Fibroblast of skin of abdomen (primary cell): ENCODE measurements at places on chromosomes 6 and 20.

- peak; percentile 100 for DNase-seq
These were observed 8.0 kb upstream of the IER3 start for GRCh38 chr6:30752157-30752927.

DNA sequence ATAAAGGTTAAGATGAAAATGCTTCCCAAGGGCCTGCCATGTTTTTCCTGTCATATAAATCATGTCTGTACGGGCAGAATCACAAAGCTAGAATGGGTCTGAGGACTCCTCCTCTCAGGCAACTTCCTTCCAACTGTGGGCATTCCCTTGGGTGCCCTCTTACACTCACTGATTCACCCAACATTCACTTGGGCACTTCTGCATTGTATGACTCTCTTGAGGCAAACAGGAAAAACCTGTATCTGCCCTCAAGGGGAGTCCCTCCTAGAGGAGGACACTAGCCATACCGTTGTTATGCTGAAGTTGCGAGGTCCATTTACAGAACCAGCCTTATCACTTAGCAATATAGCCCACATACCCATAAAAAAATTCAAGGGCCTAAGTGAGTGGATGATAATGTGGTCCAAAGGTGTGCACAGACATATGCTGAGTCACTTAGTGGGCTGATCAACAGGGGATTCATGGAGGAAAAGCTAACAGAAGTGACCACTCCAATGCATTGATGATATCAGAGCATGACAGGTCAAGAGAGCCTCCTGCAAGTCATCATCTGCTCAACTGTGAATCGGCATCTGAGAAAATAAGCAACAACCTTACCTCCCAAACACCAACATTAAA, 131.1 kb downstream of the ATXN1 start:
- DNase-seq = no peak

DNA sequence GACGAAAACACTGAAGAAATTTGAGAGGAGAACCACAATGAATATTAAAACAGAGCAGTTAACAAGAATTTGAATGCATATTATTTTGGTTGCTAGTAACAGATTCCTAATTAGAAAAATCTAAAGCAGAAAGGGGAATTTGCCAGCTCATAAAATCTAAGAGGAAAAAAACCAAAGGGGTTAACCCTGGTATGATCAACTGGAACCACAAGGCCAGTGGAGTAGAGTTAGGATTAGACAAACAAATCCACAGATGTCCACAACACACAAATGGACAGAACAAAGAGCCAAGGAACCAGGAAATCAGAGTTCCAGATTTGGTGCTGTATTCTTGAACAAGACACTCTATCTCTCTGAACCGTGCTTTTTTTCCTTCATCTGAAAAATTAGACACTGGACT, 195.0 kb downstream of the TASP1 start:
- DNase-seq = no peak

- peak; percentile 54 for DNase-seq
These were observed 8.4 kb upstream of the RNF182 start for GRCh38 chr6:13916230-13916944.

- no peak for DNase-seq
These were observed 178.8 kb upstream of the AFDN start for GRCh38 chr6:167647737-167648470.

DNA sequence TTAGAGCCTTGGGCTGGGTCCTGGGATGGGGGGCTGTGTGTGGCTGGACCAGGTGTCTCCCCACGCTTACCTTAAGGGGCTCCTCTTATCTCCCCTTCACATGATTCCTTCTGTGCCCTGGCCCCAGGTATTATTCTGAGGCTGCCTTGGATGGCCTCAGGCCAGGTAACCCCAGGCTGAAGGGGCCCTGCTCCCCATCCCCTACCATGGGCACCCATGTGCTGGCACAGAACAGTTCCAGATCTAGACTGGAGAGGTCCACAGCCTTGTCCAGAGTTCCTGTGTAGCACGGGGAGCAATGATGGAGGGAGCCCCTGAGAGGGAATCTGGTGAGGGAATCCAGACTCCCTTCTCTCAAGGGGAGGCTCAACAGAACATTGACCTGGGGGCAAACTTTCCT, 32.1 kb downstream of the MOCS1 start:
- DNase-seq = no peak

DNA sequence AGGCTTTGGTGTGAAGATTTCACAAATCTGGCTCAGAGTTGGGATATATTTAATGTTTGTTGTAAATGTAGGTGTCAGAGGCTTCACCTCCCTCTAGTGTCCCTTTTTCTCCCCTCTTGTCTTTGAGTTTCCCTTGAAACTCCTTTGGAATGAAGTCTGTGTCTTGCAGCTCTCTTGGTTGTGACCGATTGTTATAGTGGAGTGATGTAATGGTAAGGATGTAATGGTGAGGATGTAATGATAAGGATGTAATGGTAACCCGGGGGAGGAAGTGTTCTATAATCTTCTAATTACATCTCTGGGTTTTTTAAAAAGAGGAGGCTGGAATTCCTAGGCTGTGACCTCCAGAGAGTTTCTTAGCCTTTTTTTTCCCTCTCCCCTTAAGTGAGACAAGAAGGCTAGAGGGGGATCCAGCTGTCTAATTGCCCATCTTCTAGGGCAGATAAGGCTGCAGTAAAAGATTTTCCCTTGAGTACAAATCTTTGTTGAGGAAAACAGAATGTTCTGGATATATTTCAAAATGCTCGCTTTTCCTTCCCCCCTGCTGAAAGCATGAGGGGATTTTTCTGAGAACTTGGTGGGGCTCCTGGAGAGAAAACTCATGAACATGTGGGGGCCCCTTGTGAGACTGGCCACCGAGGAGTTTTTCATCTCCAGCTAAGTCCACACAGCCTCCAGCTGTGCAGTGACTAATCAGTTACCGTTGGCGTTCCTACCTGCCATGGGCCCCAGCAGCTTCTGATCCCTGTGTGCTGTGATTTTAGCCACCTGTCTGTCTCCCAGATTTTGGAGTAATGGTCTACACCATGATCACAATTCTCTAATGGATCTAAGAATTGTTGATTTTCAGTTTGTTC, 156.7 kb upstream of the PMEPA1 start:
- no peak for DNase-seq

DNA sequence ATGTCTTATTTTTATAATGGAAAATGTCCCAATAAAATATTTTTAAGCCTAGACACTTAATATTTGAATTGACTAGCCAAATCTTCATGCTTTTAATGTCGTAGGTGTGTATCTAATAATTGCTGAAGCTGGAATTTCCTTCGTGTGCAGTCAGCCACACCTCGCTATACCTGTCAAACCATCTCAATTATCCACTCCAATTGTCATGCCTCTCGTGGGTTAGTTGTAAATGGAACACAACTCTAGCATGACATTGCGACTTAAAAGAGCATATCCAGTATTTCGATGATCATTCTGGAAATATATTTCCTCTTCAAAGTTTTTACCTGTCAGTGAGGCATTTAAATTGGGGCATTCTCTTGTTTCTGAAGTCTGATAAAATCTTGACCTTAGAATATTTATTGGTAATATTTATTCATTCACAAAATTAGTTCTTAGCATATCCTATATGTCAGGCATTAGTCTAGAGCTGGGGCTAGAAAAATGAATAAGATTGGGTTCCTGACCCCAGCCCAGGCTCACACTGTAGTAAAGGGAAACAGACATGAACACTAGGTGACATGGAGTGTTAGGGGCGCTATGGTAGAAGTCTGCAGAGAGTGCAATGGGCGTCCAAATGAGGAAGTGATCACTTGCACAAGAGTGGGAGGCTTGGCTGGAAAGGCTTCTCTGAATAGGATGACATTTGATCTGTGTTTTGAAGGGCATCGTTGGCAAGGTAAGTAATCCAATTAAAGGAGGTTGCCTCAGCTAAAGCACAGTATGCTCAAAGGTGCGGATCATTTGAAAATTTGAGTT, 11.0 kb upstream of the CFAP206 start:
- no peak for DNase-seq

- no peak for DNase-seq
These were observed 222.8 kb downstream of the ALDH8A1 start for GRCh38 chr6:134727081-134727480.

- DNase-seq = peak; percentile 55
These were observed 20.6 kb downstream of the ENPP3 start for GRCh38 chr6:131657630-131658111.

GRCh38 chr6:37283268-37283667, 25.3 kb upstream of the TMEM217 start:
- DNase-seq = no peak

DNA sequence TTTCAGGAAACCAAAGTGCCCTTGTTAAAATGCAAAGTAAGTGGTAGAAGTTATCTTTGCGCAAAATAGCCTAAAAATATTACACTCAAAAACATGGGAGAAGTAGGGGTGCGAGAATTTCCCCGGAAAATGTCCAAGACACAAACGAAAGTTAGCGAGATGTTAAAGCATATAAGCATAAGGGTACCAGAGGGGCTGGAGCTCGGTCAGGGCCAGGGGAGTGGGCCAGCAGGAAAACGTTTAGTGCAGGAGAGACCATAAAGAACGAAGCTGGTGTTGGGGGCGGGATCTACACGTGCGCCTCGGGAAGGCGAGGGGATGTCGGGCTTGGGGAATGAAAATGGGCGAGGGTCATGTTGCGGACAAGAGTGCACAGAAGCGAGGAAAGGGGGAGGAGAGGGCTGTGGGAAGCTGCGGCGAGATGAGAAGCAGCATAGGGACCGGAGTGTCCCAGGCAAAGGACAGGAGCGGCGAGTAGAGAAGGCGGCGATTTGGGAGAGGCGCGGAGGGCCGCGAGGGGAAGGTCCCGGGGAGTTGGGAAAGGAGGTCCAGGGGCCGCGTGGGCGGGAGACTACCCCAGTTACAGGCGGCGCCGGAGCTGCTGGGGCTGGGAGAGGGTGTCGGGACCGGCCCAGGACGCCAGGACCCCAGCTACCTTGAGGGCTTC, 600 bp downstream of the XPO5 start:
- DNase-seq = no peak

DNA sequence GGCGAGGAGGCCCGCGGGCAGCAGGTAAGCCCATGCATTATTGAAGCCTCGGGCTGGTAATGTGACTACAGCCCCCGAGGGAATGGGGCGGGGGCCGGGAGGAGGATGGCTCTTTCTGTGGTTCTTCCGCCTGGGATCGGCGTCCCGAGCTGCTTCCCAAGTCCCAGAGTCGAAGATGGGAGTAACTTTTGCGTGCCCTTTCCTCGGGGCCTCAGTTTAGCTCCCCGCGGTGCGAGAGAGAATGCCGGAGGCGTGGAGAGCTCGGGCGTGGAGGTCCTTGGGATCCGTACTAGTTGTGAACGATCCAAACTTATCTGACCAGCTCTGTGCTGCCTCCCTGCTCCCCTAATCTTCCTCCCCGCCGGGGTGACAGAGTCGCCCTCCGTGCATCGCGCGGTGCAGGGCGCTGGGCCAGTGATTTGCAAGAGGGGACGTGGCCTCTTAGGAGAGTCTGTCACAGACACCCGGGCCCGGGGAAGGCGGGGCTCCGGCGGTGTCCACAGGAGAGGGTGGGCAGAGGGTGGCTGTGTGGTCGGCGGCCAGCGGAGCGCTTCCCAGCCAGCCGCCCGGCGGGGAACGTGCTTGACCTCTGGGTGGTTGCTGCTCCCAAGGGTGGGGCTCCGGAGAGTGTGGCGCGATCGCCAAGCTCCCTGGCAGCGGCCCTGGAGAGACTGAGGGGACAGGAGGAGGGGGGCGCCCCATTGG, 815 bp downstream of the UTRN start:
- DNase-seq = peak; percentile 36

- no peak for DNase-seq
These were observed 136.5 kb downstream of the MAP3K7 start for GRCh38 chr6:90450268-90450953.

- peak; percentile 77 for DNase-seq
These were observed 46.0 kb downstream of the GTF2H5 start for GRCh38 chr6:158213925-158214674.

DNA sequence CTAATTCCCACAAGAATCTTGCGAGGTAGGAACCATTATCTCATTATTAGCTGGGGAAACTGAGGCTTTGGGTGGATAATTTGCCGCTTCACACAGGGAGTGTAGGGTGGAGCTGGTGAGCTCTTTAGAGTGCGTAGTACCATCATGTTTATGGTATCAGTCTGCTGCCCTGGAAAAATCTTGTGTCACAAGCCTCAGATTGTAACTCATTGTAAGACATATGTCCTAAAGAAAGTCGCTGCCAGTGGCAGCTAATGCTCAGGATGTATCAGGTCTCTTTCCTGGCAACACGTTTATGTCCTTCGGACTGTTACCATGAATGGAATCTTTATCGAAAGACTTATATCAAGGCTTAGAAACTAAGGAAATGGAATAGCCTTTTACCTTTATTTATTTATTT, 1.9 kb downstream of the ZFAND3 start:
- no peak for DNase-seq

DNA sequence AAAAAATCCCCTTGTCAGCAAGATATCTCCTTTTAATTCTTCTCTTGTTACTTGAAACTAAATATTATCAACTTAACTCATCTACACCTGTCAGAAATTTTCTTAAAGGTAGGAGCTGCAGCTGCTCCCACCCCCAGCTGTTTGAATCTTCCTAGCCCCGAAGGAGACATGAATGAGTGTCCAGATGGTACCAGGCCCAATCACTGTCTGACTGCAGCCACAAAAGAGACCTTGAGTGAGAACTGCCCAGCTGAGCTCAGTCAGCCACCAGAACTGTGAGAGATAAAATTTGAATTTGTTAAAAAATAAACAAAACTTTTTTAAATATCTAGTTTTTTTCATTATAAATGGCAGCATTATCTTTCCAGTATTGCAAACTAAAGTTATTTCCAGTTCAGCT, 84.7 kb downstream of the PRSS35 start:
- no peak for DNase-seq
